ENCODE measurements at places on chromosomes 2 and 18. TPM values are rescaled to one million over a fixed set of nuclear protein-coding genes. Genes with fewer than 3 reads are reported as not detected.

RAB27B gene
- 23.1 TPM for polyA plus RNA-seq

DNA sequence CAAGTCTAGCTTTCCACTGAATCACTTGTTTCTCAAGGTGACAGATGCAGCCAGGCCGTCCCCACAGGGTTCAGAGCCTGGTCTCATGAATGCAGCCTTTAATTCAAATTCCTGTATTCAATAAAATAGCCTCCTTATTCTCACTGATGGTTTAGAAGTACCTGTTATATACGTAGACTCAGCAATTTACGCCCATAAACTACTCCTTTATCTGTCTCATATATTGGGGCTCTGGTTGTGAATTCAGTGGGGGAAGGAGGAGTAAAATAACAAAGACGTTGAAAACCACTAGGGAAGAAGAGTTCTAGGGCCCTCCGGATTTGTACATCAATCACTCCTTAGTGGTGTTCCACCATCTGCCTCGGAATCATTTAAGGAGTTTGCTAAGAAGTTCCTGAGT lies 1.7 kb downstream of the OBSL1 start:
- DNase-seq = no peak

FHOD3 gene
- 53.4 TPM for polyA plus RNA-seq

DNA sequence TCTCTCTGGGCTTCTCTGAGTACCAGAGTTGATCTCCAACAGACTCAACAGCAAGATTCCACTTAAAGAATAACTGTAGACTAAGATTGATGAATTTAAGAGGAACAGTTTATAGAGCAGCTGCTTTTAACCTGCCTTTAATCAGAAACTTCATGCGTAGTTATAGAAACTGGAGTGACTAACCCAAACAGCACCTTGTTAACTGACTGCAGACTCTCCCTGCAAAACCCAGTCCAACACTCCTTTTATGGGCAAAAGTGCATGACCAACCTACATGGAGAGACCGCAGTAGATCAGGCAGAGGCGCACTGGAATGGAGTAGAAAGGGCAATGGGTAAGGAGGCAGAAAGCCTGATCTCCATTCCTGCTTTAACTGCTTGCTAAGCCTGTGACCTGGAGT lies 110.6 kb downstream of the NRP2 start:
- no peak for DNase-seq

DNA sequence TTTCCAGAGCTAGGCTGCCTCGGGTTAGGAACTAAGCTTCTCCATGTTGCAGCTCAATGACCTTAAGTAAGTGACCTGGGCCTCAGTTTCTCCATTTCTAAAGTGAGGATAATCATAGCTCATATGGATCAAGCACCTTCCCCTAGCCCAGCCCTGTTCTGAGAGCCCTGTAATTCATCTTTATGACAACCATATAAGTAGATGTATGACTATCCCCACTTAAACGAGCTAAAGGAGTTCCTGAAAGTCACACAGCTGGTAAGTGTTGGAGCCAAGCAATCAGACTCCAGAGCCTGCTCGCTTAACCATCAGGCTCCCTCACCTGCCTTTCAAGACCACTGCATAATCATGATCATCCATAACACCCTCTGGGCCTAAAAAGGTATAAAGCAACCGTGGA lies 135.4 kb downstream of the SP3 start:
- DNase-seq = no peak

- DNase-seq = peak; percentile 6
Observed at GRCh38 chr2:195848119-195848899, 191.3 kb downstream of the SLC39A10 start.

STARD6 gene
- 0.44 TPM for polyA plus RNA-seq

KLHL41 gene
- 6.3 TPM for polyA plus RNA-seq

- DNase-seq = no peak
Observed at GRCh38 chr2:128308284-128308731, 10.4 kb downstream of the HS6ST1 start.

TMEM237 gene
- 47.2 TPM for polyA plus RNA-seq

NAT8 gene
- polyA plus RNA-seq = 1.00 TPM

GRCh38 chr2:83866211-83866610 lies 592.9 kb downstream of the SUCLG1 start:
- no peak for DNase-seq

SLC11A1 gene
- polyA plus RNA-seq = 4.0 TPM

CYRIA gene
- polyA plus RNA-seq = 44.8 TPM

DNA sequence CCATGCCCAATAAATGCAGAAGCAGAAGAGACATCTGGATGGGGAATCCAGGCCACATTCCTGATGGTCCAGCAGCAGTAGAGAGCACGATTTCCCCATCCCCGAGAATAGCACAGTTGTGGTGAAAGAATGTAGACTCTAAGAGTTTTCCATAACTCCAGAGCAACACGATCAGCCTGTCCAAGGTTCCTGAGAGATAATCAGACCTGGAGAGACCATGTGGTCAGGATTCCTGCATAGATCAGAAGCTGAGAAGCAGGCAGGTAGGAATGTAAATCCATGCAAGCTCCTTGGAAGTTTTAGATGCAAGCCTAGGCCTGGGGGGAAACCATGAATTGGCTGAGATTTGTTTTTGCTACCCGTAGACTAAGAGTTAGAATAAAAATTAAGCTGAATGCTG lies 34.2 kb upstream of the PTPRM start:
- DNase-seq = no peak

DNA sequence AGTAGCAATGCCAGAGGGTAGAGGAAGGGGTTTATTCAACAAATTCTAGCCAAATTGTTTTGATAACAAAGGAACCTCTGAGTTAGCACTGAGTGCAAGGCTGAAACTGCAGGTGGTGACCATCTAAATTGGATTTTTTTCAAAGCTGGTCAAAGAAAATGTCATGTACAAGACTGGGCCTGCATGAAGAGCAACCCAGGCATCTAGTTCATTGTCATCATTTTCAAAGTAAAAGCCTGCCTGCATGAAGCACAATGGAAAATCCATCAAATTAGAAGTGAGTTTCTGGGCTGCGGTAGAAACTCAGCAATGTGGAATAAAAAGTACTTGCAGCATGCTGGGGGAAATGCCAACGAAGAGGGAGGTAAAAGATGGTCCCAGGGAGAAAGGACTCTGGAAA lies 80.8 kb upstream of the PPP1CB start:
- DNase-seq = no peak

CAPN14 gene
- polyA plus RNA-seq = 0.62 TPM

- no peak for DNase-seq
Observed at GRCh38 chr2:7703543-7704144, 786.4 kb downstream of the RNF144A start.

LYG2 gene
- 0.33 TPM for polyA plus RNA-seq

DNA sequence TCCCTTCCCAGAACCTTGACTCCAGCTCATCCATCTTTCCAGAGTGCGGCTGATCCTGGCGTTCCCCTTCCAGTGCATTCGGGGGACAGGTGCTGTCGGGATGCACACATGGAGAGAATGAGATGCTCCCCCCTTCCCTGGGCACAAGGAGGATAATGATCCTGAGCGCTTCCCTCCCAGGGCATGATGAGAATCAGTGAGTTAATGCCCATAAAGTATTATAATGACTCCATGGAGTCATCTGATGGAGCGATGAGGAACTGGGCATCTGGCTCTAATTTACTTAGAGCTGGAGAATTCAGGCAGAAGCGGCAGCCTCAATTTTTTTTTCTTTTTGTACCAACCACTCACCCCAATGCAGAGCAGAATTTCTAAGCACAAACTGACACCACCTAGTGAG lies 79.6 kb upstream of the SKOR2 start:
- no peak for DNase-seq

C2orf80 gene
- polyA plus RNA-seq = 35.4 TPM

NEURL3 gene
- 0.74 TPM for polyA plus RNA-seq

DNA sequence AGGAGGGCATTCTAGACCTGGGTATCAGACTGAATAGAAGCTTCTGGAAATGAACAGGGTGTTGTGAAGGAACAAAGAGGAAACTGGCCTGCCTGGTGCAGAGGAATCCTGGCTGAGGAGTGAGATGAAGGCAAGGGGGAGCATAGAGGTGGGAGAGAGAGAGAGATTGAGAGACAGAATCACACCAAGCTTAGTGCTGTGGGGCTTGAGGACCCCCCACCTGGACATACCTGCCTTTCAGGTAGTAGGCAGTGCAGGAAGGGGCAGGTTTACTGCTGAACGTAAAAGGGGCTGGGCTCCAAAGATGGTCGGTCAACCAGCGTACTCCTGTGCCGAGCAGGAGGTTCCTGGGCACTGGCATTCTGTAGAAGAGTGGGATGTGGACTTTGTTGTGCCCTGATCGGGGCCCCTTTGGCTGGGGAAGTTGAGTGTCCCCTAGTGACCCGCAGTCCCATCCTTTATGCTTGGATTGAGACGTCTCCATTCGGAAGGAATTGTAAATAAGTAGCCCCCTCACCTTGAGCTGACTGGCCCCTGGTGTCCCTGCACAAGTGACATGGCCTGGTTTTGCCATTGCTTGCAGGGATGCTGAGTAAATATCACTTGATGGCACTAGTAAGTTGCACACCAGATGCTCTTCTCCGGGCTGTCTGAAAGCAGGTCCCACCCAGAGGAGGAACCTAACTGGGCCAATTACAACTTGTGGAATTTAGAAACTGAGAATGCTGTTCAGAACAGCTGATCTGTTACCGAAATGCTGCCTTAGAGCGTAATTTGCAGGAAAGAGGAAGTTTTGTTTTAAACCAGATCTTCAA lies 1.4 kb downstream of the UBE2F start:
- no peak for DNase-seq

- DNase-seq = no peak
Observed at GRCh38 chr2:134142341-134142738, 111.5 kb upstream of the MGAT5 start.

- DNase-seq = peak; percentile 52
Observed at GRCh38 chr2:212940816-212941215, 210.6 kb downstream of the IKZF2 start.

- DNase-seq = peak; percentile 89
Observed at GRCh38 chr2:55133467-55134315, 83.4 kb upstream of the RTN4 start.

DNA sequence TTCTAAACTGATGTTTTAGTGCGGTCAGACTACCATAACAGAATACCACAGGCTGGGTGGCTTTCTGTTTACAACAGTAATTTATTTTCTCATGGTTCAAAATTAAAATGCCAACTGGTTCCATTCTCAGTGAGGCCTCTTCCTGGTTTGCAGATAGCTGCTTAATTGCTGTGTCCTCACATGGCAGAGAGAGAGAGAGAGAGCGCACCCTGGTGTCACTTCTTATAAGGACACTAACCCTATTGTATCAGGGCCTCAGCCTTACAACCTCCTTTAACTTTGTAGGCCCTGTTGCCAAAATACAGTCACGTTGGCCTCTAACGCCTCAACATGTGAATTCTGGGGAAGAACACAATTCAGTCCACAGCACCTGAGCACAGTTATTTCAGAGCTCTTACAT lies 37.5 kb upstream of the ZNF385B start:
- DNase-seq = no peak

TSGA10 gene
- 10.2 TPM for polyA plus RNA-seq

SH3YL1 gene
- polyA plus RNA-seq = 62.6 TPM

- DNase-seq = no peak
Observed at GRCh38 chr2:33000986-33001385, 54.2 kb downstream of the LTBP1 start.

DNAJC5G gene
- polyA plus RNA-seq = 1.7 TPM

SULT1C2 gene
- 2.8 TPM for polyA plus RNA-seq

DSC2 gene
- polyA plus RNA-seq = 4.2 TPM

GRCh38 chr18:22913861-22914260 lies 19.3 kb upstream of the RBBP8 start:
- DNase-seq = no peak

MYO1B gene
- 41.5 TPM for polyA plus RNA-seq

- no peak for DNase-seq
Observed at GRCh38 chr2:135762022-135762421, 20.4 kb downstream of the UBXN4 start.

DNA sequence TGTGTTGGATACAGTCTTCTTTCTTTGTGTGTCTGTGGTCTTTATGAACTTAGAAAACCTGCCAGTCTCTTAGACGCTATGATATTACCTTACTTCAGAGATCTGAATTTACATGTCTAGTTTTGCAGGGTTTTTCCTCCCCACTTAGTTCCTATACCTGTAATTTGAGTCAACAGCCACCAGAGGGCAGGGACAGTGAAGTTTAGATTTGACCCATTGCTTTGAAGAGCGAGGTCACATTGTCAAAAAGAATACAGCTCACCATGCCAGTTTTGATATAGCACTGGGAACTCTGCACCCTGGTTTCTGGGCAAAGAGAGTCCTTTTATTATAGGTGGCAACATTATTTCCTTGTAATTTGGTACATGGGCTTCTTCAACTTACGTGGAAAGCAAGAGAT lies 102.3 kb downstream of the MAPK4 start:
- no peak for DNase-seq

DNA sequence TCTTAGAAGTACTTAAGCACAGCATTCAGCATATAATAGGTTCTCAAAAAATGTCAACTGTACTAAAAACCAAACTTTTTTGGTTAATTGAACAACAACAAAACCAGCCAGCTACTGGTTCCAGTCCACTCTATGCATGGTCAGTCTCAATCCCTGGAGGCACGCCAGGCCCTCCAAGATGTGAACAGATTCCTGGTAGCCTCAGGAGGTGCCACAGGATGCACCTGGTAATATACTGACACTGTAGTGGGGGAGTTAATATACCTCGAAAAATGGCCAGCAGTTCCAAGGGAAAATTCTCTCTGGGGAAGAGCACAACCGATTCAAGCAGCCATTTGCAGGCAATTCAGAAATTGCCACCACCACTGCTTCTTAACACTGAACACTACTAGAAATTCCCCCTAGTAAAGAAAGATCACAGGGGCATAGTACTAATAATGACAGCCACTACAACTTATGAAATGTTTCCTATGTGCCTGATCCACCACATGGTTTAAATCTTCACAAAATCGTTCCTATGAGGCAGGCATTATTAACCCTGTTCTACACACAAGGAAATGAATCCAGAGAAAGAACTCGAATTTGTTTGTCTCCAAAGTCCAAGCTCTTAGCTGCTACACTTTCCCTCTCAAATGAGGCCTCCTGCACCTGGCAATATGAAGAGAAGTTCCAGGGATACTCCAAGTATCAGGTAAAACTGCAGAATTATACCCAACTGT lies 3.4 kb downstream of the MGAT4A start:
- no peak for DNase-seq

PRKAG3 gene
- polyA plus RNA-seq = not detected

CD8B2 gene
- polyA plus RNA-seq = 0.89 TPM

FSHR gene
- polyA plus RNA-seq = not detected

LOXL3 gene
- 18.1 TPM for polyA plus RNA-seq

SPP2 gene
- 0.44 TPM for polyA plus RNA-seq

- DNase-seq = peak; percentile 73
Observed at GRCh38 chr2:218852911-218853667, 6.5 kb upstream of the WNT6 start.

CRYBA2 gene
- polyA plus RNA-seq = 0.76 TPM

- DNase-seq = no peak
Observed at GRCh38 chr18:3864669-3865298, 414.8 kb downstream of the TGIF1 start.

PLCL1 gene
- polyA plus RNA-seq = 9.5 TPM

DNA sequence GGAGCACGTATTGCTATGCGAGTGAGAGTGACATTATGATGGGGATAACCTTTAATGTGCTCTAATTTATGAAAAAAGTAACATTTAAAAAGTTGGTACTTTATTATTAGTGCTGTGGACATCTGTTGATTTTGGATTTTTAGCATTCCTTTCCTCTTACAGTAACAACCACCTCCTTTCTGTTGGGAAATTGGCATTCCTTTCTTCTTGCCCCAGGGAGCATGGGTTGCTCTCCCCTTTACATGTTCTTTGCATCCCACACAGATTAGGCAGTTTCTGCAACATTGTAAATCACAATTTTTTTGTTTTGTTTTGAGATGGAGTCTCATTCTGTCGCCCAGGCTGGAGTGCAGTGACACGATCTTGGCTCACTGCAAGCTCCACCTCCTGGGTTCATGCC lies 300.2 kb downstream of the LPIN1 start:
- DNase-seq = no peak

Data from spinal cord (tissue), 10 donors.